Skeletal muscle cell (primary cell): ENCODE measurements at places on chromosomes 16 and 17.

- no peak for DNase-seq
Observed at GRCh38 chr17:75720656-75721462, at the start of gene ITGB4. ITGB4 (plus strand) TSS chr17:75721459; CDS start chr17:75724704, 3,245 bp downstream.

DNA sequence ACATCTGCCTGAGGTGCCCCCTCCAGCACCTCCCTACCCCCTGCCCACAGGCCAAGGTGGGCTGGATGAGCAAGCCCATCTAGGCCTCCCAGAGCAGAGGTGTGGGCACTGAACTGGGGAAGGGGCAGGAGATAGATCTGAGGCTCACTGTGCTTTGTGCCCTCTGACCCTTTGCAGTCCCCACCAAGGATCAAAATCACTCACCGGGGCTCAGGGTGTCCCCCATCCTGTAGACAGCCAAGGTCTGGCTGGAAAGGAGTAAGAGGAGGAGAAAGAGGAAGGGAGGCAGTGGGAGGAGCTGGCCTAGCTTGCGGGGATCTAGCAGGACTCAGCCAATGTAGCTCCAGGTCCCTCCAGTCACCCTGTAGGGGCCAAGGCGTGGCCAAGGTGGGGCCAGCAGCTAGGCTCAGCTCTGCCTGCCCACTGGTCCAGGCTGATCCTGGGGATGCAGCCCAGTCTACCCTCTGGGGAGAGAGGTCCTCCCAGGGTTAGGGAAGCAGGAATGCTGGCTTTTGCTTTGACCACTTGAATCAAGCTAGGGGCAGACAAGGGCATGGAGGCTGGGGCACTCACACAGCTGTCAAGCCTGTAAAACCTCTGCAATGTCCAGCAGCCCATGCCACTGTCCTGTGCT lies 1.8 kb downstream of the SLC12A4 start:
- no peak for DNase-seq

- no peak for DNase-seq
Observed at GRCh38 chr17:81954131-81955057, 6.6 kb downstream of the NOTUM start.

DNA sequence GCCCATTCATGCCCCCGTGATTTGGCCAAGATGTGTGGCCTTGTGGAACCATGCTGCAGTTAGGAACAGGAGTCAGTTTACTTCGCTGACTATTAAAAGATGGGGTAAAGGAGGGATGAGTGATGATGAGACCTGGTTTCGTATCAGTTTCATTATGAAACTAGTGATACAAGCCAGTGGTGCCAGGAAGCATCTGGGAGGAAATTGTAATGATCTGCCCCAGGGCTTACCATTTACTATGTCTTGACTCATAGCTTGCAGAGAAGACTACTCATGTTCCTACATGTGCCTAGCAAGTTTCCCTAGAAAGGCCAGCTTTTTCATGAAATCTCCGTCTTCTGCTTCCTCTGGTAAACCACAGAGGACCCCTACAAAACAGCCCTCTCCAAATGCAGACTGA lies 23.2 kb downstream of the CDH3 start:
- no peak for DNase-seq

- DNase-seq: no peak
Observed at GRCh38 chr16:30113711-30114333, 485 bp upstream of the GDPD3 start.

DNA sequence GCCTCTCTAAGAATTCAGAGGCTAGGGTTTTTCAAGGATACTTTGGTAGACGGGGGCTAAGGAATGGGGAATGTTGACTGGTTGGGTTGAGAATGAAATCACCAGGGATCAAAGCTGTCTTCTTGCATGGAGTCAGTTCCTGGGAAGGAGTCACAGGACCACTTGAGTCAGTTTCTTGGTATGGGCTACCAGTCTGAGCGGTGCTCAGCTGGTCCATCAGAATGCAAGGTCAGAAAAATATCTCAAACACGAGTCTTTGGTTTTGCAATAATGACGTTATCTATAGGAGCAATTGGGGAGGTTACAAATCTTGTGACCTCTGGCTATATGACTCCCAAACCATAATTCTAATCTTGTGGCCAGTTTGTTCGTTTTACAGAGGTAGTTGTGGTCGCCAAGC lies 18.4 kb downstream of the CHD9NB start:
- DNase-seq: no peak

DNA sequence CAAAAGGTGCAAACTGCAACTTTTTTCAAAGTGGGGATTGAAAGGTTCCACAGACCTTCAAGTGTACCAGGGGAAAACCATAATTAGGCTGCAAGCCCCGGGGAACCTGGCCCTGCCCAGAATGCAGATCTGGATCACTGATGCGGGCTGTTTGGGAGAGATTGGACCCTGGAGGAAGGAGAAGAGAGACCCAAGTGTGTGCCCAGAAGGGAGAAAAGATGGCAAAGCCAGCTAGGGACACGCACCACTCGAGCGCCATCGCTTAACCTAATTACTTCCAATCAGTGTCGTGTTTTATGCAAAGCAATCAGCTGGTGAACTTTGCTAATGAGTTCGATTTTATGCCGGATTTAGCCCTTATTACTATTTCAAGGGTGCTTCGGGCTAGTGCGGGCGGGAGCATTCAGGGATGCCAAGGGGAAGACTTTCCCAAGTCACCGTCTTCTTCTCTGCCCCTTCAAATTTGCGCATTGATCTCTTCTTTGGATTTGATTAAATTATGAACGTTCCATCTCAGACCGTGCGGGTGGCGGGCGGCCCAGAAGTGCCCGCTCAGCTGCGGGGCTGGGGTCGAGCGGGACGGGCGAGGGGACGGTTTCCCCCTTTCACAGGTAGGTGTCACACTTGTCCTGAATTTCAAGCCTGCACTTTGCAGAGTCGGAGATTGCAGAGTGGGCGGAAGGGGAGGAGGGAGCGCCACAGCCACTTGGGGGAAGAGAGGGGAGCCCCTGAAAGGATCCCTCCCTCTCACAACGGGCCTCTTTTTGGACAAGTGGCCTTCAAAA lies 4.0 kb downstream of the IRX5 start:
- no peak for DNase-seq

GRCh38 chr17:56891751-56892150 lies 22.1 kb downstream of the TRIM25 start:
- no peak for DNase-seq

GRCh38 chr17:68710976-68711375 lies 109.8 kb upstream of the FAM20A start:
- no peak for DNase-seq

- no peak for DNase-seq
Observed at GRCh38 chr17:811051-811784, 29.1 kb downstream of the MRM3 start.

DNA sequence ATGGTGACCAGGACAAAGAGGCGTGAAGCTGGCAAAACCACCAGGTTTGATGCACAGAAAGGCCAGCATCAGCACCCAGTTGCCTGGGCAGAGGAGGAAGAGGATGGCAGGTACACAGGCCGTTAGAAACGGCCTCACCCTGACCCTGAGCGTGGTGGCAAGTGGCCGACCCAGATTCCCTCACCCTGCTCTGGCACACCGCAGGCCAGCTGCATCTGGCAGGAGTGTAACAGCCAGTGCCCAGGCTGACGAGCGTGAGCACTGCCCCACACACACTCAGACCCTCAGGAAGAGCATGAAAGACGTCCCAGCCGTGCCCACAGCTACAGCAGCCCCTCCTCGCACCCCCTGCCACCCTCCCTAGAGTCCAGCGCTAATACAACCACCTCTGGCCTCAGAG lies 82.0 kb downstream of the ANKRD11 start:
- DNase-seq: no peak

- no peak for DNase-seq
Observed at GRCh38 chr16:27289669-27290068, 21.1 kb upstream of the NSMCE1 start.

- no peak for DNase-seq
Observed at GRCh38 chr16:19754644-19755036, 36.6 kb downstream of the IQCK start.

GRCh38 chr16:57590654-57591085 lies 37.8 kb upstream of the ADGRG1 start:
- DNase-seq: peak; percentile 36

DNA sequence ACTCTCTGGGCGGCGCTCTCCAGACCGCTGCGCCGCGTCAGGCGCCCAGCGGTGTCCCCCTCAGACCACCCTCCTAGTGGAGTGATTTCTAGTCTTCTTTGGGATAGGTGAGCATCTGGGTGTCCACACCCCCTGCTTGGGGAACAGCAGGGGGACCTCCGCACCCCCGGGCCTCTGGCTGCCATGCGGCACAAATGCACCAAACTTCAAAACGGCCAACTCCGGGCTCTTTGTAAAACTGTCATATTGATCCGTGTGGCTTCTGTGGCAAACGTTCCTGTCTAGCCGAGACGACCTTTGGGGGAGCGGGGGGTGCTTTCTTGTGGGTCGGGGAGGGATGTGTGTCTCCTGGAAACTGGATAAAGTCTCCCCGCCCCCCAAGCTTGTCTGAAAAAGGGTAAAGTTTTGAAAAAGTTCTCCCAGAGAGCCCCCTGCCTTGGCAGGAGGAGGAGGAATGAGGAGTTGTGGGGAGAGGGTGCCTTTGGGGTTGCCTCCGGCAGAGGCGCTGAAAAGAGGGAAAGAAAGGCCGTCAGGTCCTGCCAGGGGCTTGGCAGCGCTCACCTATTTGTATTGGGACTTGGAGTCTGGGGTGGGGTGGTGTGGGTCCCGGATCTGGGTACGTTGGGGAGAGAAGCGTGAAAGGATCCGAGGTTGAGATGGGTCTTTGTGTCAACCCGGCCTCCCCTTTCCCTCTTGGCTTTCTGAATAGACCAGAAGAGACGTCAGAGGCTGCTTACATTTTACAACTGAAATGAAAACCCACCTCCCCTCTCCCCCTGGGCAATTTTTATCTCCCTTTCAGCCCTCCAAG lies 2.2 kb upstream of the CHD3 start:
- no peak for DNase-seq

- no peak for DNase-seq
Observed at GRCh38 chr17:8680466-8681169, 50.1 kb upstream of the MYH10 start.

GRCh38 chr17:50185631-50186471 lies 15.6 kb downstream of the COL1A1 start:
- no peak for DNase-seq

GRCh38 chr16:89860747-89861304 lies 12.6 kb upstream of the TCF25 start:
- no peak for DNase-seq

- no peak for DNase-seq
Observed at GRCh38 chr17:41417576-41418015, 6.8 kb downstream of the KRT37 start.

DNA sequence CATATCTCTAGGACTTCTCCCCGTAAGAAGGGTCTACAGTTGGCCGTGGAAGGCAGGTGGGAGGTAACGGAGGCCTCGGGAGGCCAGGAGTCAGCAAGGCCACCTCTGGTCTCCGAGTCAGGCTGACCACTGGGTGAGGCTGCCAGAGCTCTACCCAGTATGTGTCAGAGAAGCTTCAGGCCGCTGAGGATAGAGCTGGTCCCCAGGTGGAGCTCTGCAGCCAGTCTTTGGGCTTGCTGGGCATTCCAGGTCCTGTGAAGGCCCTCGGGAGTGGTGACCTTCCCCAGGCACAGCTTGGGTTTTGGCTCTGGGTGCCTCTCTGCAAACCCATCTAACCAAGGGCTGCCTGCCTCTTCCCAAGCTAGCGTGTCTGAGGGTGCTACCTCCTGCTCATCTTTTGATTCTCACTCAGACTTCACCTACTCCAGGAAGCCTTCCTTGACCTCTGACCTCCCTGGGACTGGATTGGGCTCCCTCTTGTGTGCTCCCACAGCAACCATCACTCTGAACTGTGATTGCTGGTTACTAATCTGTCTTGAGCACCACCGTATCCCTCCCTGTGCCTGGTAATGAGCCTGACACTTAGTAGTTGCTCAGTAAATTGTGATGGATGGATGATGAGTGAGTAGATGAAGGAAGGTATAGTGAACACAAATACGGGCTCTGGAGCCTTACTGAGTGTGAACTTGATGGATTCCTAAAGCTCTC lies 22.3 kb downstream of the RHBDL3 start:
- DNase-seq: no peak

DNA sequence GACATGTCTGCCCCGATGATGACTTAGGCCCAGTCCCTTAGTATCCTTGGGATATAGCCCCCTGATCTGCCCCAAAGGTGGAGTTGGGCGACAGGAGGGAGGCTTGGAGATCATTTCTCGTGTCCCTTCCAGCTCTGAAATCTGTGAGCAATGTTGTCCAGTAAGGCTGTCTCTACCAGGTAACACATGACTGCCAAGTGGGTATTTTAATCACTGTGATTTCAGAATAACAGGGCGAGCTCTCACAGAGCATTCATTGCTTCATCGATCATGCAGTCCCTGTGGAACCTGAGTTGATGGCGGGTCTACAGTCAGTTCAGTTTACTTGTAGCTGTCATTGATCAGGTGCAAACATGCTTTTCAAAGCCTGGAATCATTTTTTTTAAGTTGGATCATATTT lies 39.2 kb downstream of the KSR1 start:
- no peak for DNase-seq

GRCh38 chr17:65228734-65229620 lies 91.8 kb downstream of the RGS9 start:
- DNase-seq: no peak

DNA sequence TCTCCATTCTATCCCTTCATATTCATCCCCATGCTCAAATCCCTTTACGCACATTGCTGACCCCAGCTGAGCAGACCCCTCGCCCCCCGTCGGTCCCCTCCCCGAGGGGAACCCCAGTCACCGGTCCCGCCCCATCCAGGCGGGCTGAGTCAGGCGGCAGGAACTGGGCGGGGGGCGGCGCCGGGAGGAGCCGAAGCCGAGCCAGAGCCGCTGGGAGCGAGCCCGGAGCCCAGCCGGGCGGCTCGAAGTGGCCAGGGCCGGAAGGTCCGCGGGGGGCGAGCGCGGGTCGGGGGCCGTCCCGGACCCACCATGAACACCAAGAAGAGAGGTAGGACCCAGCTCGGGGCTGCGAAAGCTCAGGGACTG lies 8.6 kb downstream of the RIPOR1 start:
- no peak for DNase-seq

DNA sequence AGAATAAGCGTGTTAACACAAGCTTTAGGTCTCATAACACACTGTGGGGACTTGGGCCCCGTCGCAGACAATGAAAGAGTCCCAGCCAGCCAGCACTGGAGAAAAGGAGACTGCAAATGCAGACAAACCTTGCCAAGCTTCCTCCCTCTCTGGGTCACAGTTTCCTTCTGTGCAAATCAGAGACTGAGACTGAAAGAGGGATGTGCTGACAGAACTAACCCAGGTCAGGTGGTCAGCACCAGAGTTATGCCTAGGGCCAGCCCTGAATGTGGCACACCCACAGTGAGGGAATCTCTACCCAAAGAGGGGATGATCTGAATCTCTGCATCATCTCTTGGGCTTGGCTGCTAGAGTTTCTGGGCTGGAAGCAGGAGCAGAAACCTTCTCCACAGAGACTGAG lies 282.3 kb upstream of the CCL2 start:
- no peak for DNase-seq

DNA sequence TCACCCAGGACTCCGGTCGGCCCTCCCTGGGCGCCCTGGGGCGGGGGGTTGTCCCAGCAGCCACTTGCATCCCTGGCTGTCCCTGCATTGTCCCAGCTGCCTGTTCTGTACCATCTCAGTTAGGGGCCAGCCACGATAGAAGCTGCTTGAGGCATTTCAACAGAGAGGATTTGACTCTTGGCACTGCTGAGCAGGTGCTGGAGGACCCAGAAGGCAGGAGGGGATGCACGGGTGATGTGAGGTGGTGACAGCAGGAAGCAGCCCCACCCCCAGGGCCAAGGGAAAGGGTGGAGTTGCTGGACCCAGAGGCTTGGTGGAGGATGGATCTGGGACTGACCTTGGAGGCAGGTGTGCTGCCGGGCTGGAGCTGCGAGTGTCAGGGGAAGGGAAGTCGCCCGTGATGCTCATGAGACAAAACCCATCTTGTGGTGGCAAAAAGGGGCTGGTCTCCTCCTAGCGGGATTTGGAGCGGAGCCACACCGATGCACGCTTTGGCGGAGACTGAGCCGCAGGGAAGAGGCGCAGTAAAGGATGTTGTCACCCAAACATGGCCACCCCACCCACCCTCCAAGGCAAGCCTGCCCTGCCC lies 188.0 kb upstream of the GSE1 start:
- no peak for DNase-seq
